Right lobe of liver (tissue), 6 donors: ENCODE measurements at places on chromosomes 5 and 9. TPM values are rescaled to one million over a fixed set of nuclear protein-coding genes. Genes with fewer than 3 reads are reported as not detected.

Gene SNCB
- not detected for total RNA-seq

Gene LCN9
- not detected for total RNA-seq

DNA sequence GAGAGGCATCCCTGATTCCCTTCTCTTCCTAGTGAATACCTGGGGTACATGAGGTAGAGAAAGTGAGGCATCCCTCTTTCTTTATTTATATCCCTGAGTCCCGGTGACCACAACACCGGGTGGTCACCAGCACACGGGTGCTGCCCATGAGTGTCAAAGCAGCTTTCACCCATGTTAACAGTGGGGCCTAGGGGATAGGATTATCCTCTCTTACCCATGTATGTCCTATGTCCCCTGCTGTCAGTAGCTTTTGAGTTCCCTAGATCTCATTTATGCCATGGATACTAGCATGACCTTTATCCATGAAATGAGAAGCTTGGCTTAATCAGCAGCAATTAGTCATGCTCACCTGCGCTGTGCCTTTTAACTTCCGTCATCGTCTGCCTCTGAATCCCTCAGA, 71.4 kb downstream of the RGMB start:
- H3K27ac ChIP-seq, result no peak overlapping the region
- no peaks in the 10 kb centered on the region for H3K27me3 ChIP-seq
- DNase-seq, result no peak
- H3K4me1 ChIP-seq, result no peaks in the 10 kb centered on the region
- no peaks in the 10 kb centered on the region for H3K36me3 ChIP-seq
- H3K4me3 ChIP-seq, result no peak overlapping the region

Gene PCDHAC2
- 0.93 TPM for total RNA-seq

GRCh38 chr9:93587284-93587650, 10.9 kb downstream of the PHF2 start:
- no peaks in the 10 kb centered on the region for H3K36me3 ChIP-seq
- H3K4me1 ChIP-seq, result peaks cover 5% of the 10 kb centered on the region
- no peaks in the 10 kb centered on the region for H3K27me3 ChIP-seq
- H3K27ac ChIP-seq, result no peak overlapping the region
- DNase-seq, result no peak

DNA sequence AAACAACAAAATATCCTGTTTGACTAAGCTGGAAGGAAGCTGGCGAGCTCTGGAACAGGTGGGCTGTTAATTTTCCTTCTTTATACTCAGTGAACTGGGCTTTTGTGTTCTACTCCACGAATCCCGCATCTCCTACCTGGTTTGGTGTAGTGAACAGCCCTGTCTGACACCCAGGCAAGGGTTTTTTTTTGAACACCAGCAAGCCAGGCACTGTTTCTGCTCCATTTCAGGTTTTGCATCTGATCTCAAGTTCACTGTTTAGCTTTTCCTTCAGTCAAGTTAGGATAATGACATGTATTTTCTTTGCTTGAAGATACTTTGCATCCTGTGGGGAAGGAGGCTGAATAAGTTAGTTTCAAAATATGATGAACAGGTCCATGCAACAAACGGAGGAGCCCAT, 204.5 kb downstream of the SEMA6A start:
- no peaks in the 10 kb centered on the region for H3K36me3 ChIP-seq
- H3K27me3 ChIP-seq, result no peaks in the 10 kb centered on the region
- no peaks in the 10 kb centered on the region for H3K4me1 ChIP-seq
- no peak for DNase-seq

GRCh38 chr5:135392256-135392655, 6.8 kb downstream of the MACROH2A1 start:
- peaks cover 4% of the 10 kb centered on the region for H3K36me3 ChIP-seq
- H3K27ac ChIP-seq, result peak overlapping the region; percentile 18
- no peak for DNase-seq
- no peaks in the 10 kb centered on the region for H3K27me3 ChIP-seq
- no peak overlapping the region for H3K4me3 ChIP-seq

Gene SLC6A18
- not detected for total RNA-seq

- no peaks in the 10 kb centered on the region for H3K27me3 ChIP-seq
- DNase-seq, result peak; percentile 67
- peak overlapping the region; percentile 76 for H3K4me3 ChIP-seq
- peak overlapping the region; percentile 60 for H3K27ac ChIP-seq
- no peaks in the 10 kb centered on the region for H3K4me1 ChIP-seq
- H3K36me3 ChIP-seq, result no peaks in the 10 kb centered on the region
Measured at GRCh38 chr5:168291964-168292785, 730 bp downstream of the WWC1 start.

DNA sequence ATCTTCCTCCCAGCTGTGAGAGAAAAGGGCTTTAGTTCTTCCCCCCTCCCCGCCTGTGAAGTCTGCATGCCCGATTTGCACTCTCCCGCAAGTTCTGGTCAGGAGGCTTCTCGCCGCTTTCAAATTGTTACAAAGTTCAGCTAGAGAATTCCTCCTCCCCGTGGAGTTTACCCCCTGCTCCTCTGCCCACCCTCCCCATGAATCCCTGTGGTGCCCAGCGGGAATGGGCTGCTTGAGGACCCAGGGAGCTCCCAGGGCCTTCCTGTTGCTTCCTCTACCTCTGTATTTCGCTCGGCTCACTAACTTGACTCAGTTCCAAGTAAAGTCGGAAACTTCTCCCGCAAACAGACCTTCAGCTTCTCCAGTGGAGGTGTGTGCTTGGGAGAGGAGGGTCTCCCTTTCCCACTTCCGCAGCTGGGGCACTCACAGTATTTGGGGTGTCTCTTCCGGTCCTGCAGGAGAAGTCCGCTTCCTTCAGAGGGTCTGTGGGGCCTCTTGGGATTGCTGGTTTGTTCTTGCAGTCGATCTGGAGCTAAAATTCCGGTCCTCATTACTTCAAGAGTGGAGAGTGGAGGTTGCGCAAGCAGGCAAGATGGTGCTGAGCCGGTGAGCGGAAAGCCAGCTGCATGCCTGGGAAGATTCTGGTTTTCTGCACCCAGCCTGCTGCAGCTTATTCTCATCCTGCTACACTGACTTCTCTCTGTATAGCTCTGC, 97.8 kb downstream of the ADAMTS12 start:
- H3K4me3 ChIP-seq, result no peak overlapping the region
- H3K4me1 ChIP-seq, result no peaks in the 10 kb centered on the region
- no peaks in the 10 kb centered on the region for H3K36me3 ChIP-seq
- no peak overlapping the region for H3K27ac ChIP-seq
- no peak for DNase-seq

Gene IL5
- total RNA-seq, result not detected

GRCh38 chr9:105978336-105978735, 284.0 kb downstream of the TMEM38B start:
- no peaks in the 10 kb centered on the region for H3K36me3 ChIP-seq
- H3K27ac ChIP-seq, result no peak overlapping the region
- DNase-seq, result no peak

DNA sequence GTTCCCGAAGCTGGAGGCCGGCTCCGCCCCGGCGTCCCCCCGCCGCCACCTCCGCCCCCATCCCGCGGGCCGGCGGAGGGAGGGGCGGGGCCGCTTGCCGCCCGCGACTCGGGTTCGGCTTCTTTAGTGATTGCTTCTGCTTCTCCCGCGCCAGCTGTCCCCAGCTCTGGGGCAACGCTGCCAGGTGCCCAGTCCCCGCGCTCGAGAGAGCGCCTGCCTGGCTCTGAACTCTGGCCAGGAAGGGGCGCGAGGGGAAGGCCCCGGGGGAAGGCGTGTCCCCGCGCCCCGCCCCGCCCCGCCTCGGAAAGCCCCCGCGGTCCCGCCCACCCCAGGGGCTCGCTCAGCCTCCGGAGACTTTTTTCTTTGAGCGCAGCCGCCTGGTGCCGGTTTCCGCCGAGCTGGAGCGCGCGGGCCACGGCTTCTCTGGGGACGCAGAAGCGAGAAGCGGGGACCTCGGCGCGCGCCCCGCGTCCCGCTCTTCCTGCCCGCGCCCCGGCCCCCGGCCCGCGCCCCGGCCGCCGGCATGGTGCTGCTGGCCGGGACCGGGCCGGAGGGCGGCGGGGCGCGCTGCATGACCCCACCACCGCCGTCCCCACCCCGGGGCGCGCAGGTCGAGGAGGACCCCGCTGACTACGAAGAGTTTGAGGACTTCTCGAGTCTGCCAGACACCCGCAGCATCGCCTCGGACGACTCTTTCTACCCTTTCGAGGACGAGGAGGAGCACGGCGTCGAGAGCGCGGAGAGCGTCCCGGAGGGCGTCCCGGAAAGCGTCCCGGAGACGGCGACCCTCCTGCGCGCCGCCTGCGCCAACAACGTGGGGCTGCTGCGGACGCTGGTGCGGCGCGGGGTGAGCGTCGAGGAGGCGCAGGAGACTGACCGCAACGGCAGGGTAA, at the start of gene ANKRD33B:
TSS of gene ANKRD33B (plus strand) at position 126 of the 893 bp plus-strand sequence. CDS start at position 524, 398 bp downstream.
- peak within 1 kb of the TSS; percentile 48 for H3K4me3 ChIP-seq
- peaks cover 5% of the 10 kb centered on the region for H3K4me1 ChIP-seq
- H3K27me3 ChIP-seq, result no peaks in the 10 kb centered on the region
- no peaks in the 10 kb centered on the region for H3K36me3 ChIP-seq
- H3K27ac ChIP-seq, result no peak within 1 kb of the TSS

GRCh38 chr9:136697146-136697820, 10.0 kb upstream of the AGPAT2 start:
- H3K4me3 ChIP-seq, result peak overlapping the region; percentile 43
- no peaks in the 10 kb centered on the region for H3K36me3 ChIP-seq
- H3K27ac ChIP-seq, result peak overlapping the region; percentile 76
- H3K27me3 ChIP-seq, result no peaks in the 10 kb centered on the region
- peak; percentile 84 for DNase-seq

Gene PCDHB11
- 0.19 TPM for total RNA-seq

GRCh38 chr5:110441035-110441434, 285.4 kb downstream of the TMEM232 start:
- no peak overlapping the region for H3K27ac ChIP-seq
- no peak overlapping the region for H3K4me3 ChIP-seq
- no peak for DNase-seq
- no peaks in the 10 kb centered on the region for H3K4me1 ChIP-seq
- no peaks in the 10 kb centered on the region for H3K27me3 ChIP-seq

DNA sequence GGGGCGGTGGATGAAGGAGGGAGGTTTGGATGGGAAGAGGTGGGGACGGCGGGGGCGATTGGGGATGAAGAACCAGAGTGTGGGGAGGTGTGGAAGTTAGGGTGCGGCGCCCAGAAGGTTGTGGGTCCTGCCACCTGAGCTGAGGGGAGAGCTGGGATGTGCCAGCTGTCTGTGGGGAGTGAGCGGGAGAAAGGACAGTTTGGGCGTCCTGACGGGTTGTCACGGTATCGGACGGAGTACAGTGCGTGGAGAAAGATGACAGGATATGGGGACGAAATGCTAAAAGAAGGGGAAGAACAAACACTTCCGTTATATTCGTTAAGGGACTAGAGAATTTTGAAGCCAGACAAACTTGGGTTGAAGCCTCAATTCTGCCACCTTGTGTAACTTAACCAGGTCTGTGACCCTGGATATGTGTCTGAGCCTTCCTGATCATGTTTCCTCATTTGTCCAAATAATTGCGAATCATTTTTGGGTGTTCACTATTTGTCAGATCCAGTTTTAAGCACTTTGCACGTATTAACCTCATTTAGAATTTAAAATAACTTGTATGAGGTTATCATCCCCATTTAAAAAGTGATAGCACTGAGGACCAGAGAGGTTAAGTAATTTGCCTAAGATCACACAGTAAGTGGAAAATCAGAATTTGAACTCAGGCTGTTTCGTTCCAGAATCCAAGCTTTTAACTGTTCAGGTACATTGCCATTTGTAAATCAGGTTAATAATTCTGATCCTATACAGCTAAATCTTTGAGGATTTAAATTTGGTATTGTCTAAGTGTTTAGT, 689 bp downstream of the CNTRL start:
- H3K36me3 ChIP-seq, result no peaks in the 10 kb centered on the region
- H3K27ac ChIP-seq, result peak overlapping the region; percentile 60
- peak overlapping the region; percentile 64 for H3K4me3 ChIP-seq
- no peaks in the 10 kb centered on the region for H3K4me1 ChIP-seq
- DNase-seq, result no peak
- H3K27me3 ChIP-seq, result no peaks in the 10 kb centered on the region

DNA sequence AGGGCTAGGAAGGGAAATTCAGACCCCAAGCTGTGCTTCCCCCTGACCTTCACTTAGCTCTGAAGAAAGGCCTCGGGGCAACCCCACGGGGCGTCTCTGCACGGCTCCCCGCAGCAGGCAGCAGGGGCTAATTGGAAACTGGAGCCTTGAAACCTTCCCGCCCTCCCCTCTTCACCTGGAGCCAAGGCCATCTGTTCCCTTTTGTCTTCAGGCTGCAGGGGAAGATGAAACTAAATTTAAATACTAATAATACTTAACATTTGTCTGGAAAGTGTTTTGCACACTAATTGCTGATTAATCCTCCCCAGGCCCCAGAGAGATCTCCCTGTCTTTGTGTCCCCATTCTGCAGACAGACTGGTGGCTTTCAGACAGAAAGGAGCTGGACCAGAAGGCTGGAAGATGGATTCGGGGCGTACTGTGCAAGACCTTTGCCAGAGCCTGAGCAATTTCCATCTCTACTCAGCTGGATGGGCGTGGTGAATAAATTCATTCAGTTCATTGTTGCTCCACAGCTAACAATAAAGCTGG, 34.1 kb upstream of the CPLX2 start:
- no peaks in the 10 kb centered on the region for H3K27me3 ChIP-seq
- no peak overlapping the region for H3K27ac ChIP-seq
- no peak for DNase-seq

- H3K4me3 ChIP-seq, result no peak overlapping the region
- H3K4me1 ChIP-seq, result no peaks in the 10 kb centered on the region
- no peak for DNase-seq
Measured at GRCh38 chr5:85814596-85814995, 803.1 kb upstream of the COX7C start.

DNA sequence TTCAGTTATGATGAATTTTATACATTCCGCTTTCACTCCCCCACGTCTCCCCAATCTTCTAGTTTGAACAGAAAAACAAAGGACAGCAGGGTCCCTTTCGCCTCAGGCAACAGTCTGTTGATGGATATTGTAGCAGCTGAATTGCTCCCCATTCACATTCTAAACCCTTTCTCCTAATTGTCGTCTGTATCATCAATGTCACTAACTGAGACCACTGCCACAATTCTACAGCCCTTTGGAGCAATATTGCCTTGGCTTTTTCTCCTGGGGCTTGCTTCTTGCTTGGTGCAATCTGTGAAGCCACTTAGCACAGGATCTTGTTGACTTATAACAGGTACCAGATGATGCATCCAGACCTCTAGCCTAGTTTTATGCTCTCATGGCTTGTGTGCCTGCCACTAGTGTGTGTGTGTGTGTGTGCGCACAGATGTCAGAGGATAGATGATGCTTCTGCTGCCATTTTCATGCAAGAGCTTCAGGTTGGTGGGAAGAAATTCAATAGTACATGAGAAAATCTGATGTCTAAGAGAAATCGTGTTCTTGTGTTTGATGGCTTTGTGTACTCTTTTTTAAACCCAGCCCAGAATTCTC, 195.2 kb upstream of the ISL1 start:
- H3K4me1 ChIP-seq, result no peaks in the 10 kb centered on the region
- no peak for DNase-seq
- H3K27ac ChIP-seq, result no peak overlapping the region
- H3K36me3 ChIP-seq, result no peaks in the 10 kb centered on the region

Gene PCDHGA6
- 1.3 TPM for total RNA-seq

GRCh38 chr9:111913159-111913558, 16.5 kb downstream of the UGCG start:
- H3K4me3 ChIP-seq, result no peak overlapping the region
- no peaks in the 10 kb centered on the region for H3K27me3 ChIP-seq
- no peak overlapping the region for H3K27ac ChIP-seq
- DNase-seq, result no peak
- H3K36me3 ChIP-seq, result no peaks in the 10 kb centered on the region

Gene LMBRD2
- 12.2 TPM for total RNA-seq

Gene TMED9
- total RNA-seq, result 130 TPM

- no peaks in the 10 kb centered on the region for H3K36me3 ChIP-seq
- no peak overlapping the region for H3K27ac ChIP-seq
- H3K4me3 ChIP-seq, result no peak overlapping the region
- peaks cover 3% of the 10 kb centered on the region for H3K4me1 ChIP-seq
Measured at GRCh38 chr5:124686239-124687004, 60.0 kb downstream of the ZNF608 start.
